Endodermal cell (in vitro differentiated cells): ENCODE measurements at places on chromosomes 16 and 17.

GRCh38 chr17:21394265-21394664 lies 18.1 kb downstream of the KCNJ12 start:
- DNase-seq: no peak

- DNase-seq: no peak
Observed at GRCh38 chr17:19900809-19901208, 33.1 kb upstream of the ULK2 start.

DNA sequence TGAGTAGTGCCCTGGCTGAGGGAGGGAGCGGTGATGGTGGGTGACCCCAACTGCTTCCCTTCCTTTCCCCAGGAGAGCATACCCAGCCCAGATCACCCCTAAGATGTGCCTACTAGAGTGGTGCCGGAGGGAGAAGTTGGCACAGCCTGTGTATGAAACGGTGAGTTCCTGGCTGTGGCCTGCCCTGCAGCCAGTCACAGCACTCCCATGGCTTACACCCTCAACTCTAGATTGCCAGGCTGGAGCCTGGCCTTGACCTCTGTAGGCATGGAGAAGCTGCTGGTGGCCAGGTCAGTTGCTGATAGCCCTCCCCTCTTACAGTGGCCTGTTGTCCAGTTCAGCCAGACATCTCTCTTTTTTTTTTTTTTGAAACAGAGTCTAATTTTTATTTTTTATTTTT lies 8.6 kb upstream of the NFATC3 start:
- DNase-seq: no peak

- no peak for DNase-seq
Observed at GRCh38 chr17:31374094-31374447, 17.4 kb upstream of the RAB11FIP4 start.

DNA sequence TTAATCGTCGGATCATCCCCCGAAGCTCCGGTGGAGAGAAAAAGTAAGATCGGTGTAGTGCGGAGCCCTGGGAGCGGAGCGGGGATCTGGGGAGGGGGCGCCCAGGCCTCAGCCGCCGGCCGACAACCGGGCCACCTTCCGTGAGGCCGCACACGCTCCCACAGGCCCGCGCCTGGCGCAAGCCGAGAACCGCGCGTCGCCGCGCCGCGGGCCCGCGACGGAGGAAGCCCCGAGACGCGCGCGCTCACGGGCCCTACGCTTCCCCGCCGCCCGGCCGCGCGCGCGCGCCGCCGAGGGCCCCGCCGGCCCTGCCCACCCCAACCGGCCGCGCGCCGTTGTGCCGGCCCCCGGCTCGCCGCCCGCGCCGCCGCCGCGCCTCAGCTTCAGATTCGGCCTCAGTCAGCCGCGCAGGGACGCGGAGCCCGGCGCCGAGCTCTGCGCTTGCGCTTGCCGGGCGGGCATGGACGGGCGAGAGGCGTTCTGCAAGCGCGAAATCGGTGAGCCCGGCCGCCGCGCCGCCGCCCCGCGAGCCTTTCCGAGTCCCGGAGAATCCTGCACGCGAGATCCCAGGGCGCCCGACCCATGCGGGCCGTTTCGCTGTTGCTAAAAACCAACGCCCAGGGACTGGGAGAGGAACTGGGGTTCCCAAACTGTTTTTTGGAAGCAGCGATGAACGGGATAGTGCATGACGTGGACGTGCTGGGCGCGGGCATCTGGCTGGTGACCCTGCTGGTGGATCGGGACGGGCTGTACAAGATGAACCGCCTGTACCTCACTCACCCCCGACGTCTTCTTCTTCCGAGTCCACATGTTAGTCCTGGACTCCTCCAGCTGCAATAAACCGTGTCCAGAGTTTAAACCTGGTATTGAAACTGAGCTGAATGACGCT lies 28.0 kb upstream of the LRRC37A start:
- DNase-seq: peak; percentile 97

DNA sequence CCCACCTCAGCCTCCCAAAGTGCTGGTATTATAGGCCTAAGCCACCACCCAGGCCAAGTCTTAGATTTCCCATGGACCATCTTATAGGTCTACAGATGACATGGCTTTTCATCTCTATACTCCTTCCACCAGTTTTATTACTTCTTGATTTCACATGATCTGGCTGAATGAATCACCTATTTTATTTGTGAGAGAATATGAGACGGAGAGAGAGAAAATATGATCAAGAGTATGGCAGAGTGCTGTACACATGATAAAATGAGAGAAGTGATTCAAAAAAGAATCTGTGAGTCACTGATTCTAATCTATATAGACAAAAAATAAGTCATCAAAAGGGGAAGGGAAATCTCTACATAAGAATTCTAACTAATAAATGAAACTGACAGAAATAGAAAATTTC lies 13.7 kb downstream of the ACSM1 start:
- DNase-seq: no peak

DNA sequence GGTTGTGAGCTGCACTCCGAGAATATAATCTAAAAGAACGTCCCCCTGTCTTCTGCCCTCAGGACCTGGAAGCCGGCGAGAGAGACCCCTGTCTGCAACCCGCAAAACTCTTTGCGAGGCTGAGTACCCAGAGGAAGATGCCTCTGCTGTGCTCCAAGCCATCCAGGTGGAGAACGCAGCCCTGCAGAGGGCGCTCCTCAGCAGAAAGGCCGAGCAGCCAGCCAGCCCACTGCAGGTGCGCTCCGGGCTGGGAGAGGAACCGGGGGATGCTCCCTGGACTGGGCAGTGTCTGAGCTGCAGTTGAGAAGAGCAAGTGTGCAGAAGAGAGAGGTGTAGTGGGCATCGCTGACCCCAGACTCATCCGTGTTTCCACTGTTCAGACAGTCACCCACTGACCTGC lies 148.3 kb downstream of the KATNIP start:
- peak; percentile 96 for DNase-seq
